Body of pancreas (tissue), 4 donors: ENCODE measurements at places on chromosomes 4 and X. TPM values are rescaled to one million over a fixed set of nuclear protein-coding genes. Genes with fewer than 3 reads are reported as not detected.

FOXP3 gene
- not detected for total RNA-seq

OCIAD2 gene
- 3.0 TPM for total RNA-seq

POLN gene
- 5.9 TPM for total RNA-seq

SH3BGRL gene
- 36.3 TPM for total RNA-seq

DDX53 gene
- not detected for total RNA-seq

FRMD7 gene
- not detected for total RNA-seq

SSX4B gene
- total RNA-seq: not detected

LRP2BP gene
- total RNA-seq: 2.1 TPM

FAM149A gene
- total RNA-seq: 20.8 TPM

GATA1 gene
- total RNA-seq: not detected

HSD17B13 gene
- 19.7 TPM for total RNA-seq

SLIT2 gene
- total RNA-seq: 3.1 TPM

CXorf65 gene
- not detected for total RNA-seq

SYNPO2 gene
- 7.6 TPM for total RNA-seq

XAGE2 gene
- not detected for total RNA-seq

SPATA4 gene
- total RNA-seq: not detected

TMSB15A gene
- total RNA-seq: not detected

GC gene
- 16.2 TPM for total RNA-seq

SPANXA2 gene
- not detected for total RNA-seq

PDZD4 gene
- total RNA-seq: 2.6 TPM

CYSLTR1 gene
- 0.78 TPM for total RNA-seq

MAGEA9B gene
- total RNA-seq: not detected

DCAF4L1 gene
- 0.33 TPM for total RNA-seq

MAGEA10 gene
- total RNA-seq: not detected

HS6ST2 gene
- 2.6 TPM for total RNA-seq

CT45A1 gene
- total RNA-seq: not detected

NAP1L5 gene
- total RNA-seq: 7.3 TPM

GRID2 gene
- not detected for total RNA-seq

CTAG2 gene
- total RNA-seq: not detected

UGT2B11 gene
- not detected for total RNA-seq

DIPK2B gene
- 6.7 TPM for total RNA-seq

TMEM47 gene
- 12.7 TPM for total RNA-seq
